Breast epithelium (tissue), 4 donors: ENCODE measurements at places on chromosomes 7 and 10. TPM values are rescaled to one million over a fixed set of nuclear protein-coding genes. Genes with fewer than 3 reads are reported as not detected.

FEZF1 gene
- total RNA-seq = not detected

NIPSNAP2 gene
- total RNA-seq = 87.2 TPM

CTNNA3 gene
- total RNA-seq = 0.59 TPM

BET1 gene
- 51.4 TPM for total RNA-seq

ZNF503 gene
- total RNA-seq = 3.6 TPM

RASA4B gene
- 3.7 TPM for total RNA-seq

FAS gene
- 26.9 TPM for total RNA-seq

STEAP1B gene
- total RNA-seq = 0.66 TPM

GIMAP2 gene
- total RNA-seq = 18.2 TPM

PTPRN2 gene
- 2.2 TPM for total RNA-seq

TSPAN12 gene
- total RNA-seq = 11.3 TPM

GPR26 gene
- not detected for total RNA-seq

PLXDC2 gene
- 101 TPM for total RNA-seq

MRLN gene
- total RNA-seq = not detected

HOXA4 gene
- total RNA-seq = 2.0 TPM

AKR1C1 gene
- total RNA-seq = 214 TPM

NPSR1 gene
- not detected for total RNA-seq

ZC3HAV1L gene
- 19.3 TPM for total RNA-seq

TMEM213 gene
- total RNA-seq = 0.88 TPM

C10orf95 gene
- total RNA-seq = 0.33 TPM

RGS10 gene
- 39.2 TPM for total RNA-seq
